Fibroblast of mammary gland (primary cell): ENCODE measurements at places on chromosomes 5 and 9.
A peak's percentile ranks its signal among the peaks of the same experiment; 100 is the strongest.

DNA sequence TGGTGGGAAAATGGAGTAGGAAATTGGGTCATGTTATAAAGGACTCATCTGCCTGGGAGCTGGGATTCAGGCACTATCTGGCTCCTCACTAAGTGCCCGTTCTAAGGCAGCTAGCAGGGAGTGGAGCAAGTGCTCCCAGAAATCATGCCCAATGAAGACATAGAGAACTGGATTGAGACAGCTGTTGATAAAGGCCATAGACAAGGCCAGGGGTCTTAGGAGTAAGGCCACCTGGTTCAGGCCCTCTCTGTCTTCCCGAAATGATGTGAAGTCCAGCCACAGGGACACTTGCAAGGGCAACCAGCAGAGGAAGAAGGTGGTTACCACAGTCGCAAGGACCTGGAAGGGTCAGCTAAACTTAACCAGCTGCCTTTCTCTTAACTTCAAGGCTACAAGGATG, 20.1 kb upstream of the SPINK1 start:
- DNase-seq: no peak

DNA sequence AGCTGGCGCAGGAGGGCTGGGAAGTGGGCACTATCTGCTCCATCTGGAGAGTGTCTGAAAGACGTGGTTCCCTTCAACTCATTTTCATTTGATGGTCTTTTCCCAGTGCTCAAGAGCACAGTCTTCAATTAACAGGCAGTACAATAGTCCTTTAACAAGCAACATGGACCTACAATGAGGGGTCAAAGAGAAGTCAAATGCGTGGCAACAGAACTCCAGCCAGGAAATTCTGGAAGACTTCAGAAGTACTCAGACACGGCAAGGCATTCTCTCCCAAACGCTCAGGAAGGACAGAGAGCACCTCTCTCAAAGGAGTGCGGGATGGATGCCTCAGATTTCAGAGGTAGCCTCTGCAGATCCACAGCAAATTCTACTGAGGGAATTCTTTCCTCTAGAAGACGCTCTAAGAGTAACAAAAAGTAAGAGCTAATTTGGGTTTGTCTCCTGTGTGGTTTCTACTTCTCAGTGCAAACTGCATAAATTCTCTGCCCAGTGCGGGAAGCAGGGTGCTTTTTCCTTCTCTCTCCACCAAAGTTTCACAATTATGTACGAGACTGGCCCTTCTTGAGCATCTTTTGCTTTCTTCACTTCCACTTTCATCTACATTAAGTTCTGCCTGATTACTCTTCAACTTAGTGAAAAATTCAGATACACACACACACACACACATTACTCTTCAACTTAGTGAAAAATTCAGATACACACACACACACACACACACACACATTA, 56.4 kb downstream of the LHFPL2 start:
- peak; percentile 45 for DNase-seq

- DNase-seq: no peak
Observed at GRCh38 chr5:1746371-1747078, 53.1 kb downstream of the MRPL36 start.

DNA sequence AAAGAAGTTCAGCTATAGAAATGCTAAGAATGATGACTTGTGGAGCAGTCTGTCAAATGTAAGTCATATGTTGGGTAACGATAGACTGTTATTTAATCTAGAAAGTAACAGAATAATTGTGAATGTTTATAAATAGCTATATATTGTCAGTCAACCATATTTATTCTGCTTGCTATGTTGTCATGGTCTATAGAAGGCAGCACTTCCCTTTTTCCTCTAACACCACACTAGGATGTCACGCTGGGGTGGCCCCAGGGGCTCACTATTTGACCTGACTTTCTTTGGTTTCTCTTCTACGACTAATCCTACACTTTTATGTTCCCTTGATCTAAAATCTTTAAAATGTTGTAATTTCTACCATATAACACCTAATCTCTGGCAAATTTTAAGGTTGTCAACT, 20.5 kb downstream of the ERAP2 start:
- no peak for DNase-seq

DNA sequence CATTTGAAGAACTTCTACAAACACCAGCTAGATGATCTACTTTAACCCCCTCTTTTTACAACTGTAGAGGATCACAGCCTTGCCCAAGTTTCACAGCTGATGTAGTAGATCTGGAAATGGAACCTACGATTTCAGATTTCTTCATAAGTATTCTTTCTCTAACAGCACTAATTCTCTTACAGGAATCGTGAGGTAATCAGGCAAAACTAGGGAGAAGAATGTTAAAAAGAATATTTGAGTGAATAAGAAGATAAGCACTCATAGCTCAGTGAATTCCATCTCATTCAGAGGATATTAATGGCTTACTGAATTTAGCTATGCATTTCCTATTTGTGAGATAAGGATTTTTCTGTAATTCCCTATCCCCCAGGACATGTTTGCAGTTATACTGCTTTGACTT, 42.1 kb downstream of the NADK2 start:
- no peak for DNase-seq

- no peak for DNase-seq
Observed at GRCh38 chr5:175711031-175711430, 53.2 kb downstream of the HRH2 start.

- no peak for DNase-seq
Observed at GRCh38 chr5:135026645-135027265, 7.3 kb downstream of the PITX1 start.

DNA sequence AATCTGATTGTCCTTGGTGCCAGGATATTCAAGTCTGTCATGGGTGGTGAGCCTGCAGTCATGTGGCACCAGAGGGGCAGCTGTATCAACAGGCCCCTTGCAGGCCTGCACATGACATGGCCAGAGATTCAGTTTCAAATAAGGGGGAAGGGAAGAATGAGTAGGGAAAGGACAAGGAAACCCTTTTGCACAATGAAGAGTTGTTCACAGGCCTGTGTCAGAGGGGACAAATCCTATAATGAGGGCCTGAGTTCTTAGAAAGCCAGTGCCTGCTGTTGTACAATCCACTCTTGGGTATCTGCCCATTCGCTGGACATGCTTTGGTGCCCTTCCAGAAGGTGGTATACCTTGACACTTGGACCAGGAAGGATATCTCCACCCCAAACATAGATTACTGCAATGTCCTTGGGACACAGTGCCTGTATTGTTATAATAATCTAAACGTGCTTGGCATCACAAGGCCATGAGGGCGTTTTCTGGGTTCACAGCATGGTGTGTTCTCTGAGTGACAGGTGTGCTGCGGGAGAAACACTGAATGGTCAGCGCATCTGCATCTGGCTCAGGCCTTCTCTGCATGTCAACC, 1.9 kb upstream of the TMEM171 start:
- no peak for DNase-seq

DNA sequence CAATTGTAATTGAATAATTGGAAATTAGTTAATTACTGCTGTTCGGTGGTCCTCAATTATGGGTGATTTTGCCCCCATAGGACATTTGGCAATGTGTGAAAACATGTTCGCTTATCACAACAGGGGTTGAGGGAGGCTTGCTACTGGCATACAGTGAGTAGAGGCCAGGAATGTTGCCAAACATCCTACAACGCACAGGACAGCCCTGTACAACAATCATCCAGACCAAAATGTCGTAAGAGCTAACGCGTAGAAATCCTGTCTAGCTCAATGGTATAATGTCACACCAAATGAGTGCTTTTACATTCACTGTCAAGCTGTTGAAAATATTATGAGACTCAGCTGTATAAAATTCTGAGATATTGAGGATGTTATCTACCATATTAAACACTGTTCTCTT, 464.4 kb upstream of the TUSC1 start:
- DNase-seq: no peak
